ENCODE measurements at places on chromosomes 11 and 22.
A peak's percentile ranks its signal among the peaks of the same experiment; 100 is the strongest.

DNA sequence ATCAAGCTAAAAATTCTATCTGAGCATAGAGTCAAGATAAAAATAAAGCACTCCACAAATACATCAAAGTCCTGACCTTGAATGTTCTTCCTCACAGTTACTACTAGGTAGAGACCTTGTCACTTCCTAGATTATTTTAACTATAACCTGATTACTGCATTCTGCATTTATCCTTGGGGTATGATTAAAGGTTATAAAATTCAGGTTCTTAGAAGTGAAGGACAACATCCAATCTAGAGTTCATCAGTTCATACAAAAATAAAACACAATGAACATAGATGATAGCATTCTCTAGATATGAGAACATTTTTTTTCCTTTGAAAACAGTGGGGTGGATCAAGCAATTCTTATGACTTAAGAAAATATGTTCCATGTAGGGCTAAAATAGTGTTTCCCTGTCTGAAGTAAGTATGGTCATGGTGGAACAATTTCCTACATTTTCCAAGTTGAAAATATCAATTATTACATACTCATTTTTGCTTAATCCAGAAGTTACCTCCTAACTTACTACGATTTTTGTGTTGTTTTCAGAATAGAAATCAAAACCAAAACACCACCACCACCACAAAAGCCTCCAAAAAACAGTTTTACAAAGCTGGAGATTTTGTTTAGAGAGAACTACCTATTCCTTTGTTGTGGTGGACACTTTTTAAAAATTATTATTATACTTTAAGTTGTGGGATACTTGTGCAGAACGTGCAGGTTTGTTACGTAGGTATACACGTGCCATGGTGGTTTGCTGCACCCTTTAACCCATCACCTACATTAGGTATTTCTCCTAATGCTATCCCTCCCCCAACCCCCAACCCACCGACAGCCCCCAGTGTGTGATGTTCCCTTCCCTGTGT is 112.0 kb upstream of the DDI1 start:
- no peak for DNase-seq

DNA sequence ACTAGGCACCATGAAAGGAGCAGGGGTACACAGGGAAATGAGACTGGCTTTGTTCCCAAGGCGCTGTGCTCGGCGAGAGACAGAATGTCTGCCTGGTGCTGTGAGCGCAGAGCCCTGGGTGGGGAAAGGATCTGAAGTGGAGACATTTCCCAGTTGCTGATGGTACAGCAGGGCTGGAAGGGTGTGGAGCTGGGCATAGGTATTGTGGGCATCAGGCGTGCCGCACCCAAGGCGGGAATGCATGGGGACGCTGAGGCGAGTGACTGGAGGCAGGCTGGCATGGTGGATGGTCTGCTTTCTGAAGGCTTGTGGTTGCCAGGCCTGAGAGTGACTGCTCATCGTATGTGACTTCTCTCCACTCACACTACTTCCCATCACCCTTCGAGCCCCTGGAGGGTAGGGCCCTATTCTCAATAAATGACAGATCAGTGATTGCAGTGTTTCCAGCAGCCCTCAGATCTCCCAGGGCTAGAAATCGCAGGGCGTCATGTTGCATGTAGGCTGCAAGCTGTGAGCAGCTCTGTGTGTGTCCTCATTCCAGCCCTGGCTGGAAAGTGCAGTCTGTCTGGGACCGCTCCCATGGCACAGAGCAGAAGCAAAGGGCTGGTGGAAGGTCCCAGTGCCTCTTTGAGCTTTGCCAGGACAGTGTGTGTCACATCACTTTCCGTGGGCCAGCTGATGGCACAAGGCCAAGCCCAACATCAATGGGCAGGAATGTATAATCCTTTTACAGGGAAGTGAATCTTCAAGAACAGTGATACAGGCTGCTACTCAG is 67.7 kb downstream of the TBC1D22A start:
- DNase-seq = peak; percentile 67

DNA sequence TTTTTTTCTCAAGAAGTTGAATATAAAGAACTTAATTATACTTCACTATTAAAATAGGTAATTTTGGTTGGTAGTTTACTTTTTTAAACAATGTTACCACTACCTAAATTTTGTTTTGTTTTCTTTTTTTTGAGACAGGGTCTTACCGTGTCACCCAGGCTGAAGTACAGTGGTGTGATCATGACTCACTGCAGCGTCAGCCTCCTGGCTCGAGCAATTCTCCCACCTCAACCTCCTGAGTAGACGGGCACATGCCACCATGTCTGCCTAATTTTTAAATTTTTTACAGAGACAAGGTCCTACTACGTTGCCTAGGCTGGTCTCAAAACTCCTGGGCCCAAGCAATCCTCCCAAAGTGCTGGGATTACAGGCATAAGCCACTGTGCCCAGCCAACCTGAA is 17.6 kb downstream of the SPCS2 start:
- no peak for DNase-seq

DNA sequence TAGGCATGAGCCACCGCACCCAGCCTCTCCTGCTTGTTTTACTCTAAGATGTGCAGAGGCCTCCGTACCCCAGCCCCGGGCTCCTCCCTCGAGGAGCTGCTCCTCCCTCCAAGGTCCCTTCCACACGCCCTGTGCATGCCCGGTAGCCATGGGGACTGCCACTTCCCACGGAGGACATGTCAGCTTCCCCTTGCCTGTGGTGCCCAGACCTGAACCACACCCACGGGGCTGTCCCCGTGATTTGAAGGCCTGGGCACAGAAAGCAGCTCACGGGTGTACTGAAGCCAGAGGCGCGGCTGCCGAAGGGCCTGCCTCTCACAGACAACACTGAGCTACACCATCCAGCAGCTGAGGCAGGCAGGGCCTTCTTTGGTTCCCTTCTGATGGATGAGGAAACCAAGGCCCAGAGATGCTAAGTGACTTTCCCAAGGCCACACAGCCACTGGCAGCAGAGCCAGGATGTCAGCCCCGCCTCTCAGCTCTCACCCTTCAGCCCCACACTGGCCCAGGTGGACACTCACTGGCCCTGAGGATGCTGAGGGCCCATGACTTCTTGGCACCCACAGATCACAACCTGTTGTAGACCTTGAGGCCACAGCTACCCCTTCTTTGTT is 7.3 kb downstream of the INS start:
- DNase-seq = no peak

DNA sequence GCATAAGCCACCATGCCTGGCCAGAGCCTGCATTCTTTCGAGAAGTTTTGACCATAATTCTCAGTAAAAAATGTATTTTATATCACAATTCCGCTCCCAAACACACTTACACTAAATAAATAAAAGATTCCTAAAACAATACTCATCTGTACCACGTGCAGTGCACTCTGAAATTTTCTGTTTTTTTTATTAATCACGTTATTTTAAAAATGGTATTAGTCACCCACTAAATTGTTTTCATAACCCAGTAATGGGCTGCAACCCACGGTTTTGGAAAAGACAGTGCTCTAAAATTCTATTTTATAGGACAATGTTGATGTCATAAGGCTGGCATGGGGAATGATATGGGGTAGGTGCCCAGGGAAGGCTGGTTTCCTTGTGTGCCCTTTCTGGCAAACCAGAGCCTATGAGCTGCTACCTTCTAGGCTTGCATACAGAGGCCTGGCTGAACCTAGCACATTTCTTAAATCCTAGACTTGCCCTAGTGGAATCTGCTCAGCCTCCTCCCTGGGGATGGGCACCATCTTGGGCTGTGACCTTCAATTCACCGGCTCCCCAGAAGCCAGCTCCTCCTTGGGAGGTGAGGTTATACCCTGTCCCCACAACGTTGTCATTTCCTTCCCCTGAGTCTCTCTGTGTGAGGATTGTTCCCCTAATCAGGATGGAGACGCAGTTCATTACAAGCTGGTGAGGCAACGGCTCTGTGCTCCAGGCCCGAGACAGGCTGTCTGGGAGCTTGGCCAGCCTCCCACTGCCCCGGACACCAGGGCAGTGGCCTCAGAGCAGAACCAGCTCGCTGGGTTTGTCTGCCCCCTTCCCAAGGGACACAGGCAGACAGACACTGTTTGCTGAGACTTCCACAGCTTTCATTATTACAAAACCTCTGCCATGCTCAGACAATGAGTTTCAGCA is 116.5 kb upstream of the NAV2 start:
- DNase-seq = peak; percentile 52

DNA sequence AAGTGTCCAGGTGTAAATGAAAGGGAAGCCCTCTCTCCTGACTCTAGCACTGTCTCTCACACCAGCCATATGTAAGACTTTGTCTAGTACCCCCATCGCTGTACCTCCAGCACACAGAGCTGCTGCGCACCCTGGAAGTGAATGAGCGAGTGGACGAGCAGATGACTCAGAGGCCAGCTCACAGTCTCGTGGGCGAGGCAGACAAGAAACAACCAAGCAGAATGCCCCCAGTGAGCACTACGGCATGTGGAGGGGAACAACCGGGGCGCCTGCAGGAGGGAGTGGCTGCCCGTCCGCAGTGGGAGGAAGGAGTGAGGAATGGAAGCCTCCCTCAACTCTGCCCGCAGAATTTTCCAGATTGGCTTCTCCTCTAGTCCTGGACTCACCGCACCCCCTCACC is 46.4 kb downstream of the MCM5 start:
- DNase-seq = peak; percentile 82

- no peak for DNase-seq
These were observed 215.0 kb upstream of the E2F8 start for GRCh38 chr11:19455731-19456130.

DNA sequence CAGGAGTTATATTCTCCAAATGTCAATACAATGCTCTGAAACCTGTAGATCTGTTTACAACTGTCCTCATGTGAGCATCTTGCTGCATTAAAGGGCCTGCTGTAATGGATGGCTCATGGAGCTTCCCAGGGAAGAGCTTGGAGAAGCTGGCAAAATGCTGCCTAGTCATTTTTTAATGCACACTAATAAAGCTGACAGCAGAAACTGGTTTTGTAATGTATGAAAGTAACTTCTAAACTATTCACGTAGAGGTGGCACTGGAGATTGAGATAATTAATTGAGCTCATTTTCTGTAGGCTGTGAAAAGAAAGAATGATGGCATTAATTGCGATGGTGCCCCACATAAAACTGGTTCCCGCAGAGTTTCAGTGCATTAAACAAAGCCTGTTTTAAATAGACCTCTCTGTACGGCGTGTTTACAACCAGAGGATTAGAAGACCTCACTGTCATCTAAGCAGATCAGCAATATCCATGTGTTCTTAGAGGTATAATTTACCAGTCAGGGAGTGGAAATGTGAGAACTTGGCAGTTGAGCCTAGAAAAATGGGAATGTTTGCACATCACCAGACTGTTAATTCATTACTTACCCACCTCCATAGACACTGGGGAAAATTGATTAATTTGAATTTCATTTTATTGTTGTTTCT is 16.0 kb downstream of the POLA2 start:
- no peak for DNase-seq

DNA sequence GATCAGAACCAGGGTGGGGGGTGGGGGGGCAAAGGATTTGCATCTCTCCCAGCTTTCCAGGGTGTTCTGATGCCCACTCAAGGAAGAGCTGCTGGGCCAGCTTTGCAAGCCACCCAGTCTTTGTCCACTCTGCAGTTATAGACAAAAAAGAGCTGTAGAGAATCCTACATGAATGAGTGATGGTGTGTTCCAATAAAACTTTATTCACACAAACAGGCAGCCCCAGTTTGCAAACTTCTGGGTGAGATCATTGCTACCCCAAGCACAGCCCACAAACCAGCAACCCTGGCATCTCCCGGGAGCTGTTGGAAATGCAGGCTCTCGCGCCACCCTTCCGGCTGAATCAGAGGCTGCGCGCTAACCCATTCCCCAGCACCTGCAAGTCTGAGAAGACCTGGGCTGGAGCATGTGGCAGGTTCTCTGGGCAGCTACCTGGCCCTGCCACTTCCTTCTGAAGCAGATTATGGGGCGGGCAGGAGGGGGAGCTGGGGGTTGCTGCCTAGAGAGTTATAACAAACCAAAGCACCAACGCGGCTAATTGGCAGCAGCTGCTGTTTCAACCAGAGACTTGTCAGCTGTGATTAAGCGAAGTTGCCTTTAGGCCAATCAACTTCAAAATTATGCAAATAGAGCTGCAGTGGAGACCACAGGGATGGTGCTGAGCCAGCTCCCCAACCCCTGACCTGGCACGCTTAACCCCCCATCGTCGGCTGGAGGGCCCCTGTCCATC is 3.8 kb upstream of the SHISAL1 start:
- DNase-seq = no peak

GRCh38 chr22:20423008-20423905 is 14.4 kb downstream of the SCARF2 start:
- no peak for DNase-seq

DNA sequence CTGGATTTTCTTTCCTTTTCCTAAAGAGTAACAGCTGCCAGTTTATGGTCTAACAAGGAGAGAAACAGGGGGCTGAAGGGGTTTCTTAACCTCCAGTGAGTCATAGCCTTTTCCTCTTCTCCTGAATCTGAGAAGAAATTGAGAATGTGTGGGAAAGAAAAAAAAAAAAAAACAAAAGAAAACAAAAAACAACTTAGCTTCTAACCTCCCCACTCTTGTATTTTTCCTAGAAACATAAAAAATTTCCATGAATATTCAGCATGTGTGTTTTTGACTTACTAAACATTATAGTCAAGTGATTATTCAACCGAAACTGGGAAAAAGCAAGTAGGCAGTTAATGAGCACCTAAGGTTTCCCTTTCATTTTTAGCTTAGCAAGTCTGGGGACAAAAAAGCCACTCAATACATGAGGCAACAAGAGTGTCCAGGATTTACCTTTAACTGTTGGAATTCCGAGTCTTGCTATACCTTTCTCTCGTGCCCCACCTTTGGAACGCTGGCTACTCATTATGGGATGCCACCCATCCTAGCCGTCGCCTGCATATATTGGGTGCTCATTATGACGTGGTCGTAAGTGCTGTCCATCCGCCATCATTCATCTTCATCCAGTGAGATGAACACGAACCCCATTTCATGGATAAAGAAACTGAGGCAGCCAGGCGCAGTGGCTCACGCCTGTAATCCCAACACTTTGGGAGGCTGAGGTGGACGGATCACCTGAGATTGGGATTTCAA is 2.4 kb downstream of the ASPHD2 start:
- no peak for DNase-seq

DNA sequence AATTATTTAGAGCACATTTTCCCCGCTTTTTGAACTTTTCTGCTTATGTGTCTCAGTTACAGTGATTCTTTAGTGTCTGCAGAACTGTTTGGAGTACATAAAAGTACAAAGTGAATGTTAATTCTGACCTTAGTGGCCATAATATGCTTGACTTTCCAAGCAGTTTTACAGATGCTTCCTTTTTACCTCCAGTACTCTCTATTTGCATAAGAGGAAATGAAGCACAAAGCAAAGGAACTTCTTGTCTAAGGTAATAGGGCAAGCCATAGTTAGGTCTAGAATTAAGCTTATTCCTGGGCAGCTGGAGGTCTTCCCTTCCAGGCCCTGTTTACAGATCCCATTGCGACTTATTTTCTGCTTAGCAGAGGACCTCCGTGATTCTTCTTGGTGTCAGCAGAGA is 3.6 kb downstream of the GTPBP1 start:
- no peak for DNase-seq

GRCh38 chr11:19984048-19984742 is 176.1 kb downstream of the DBX1 start:
- no peak for DNase-seq

GRCh38 chr22:45094825-45095224 is 68.9 kb upstream of the NUP50 start:
- DNase-seq = no peak

- no peak for DNase-seq
These were observed 74.9 kb upstream of the DBX1 start for GRCh38 chr11:20235164-20235563.

GRCh38 chr11:32259641-32260081 is 168.8 kb downstream of the RCN1 start:
- DNase-seq = no peak

- no peak for DNase-seq
These were observed 13.1 kb downstream of the TOLLIP start for GRCh38 chr11:1296287-1296686.

- DNase-seq = no peak
These were observed 71.8 kb downstream of the TTC28 start for GRCh38 chr22:28607795-28608194.

Data from urothelium cell line (cell line).